ENCODE measurements at places on chromosomes 5 and 9. TPM values are rescaled to one million over a fixed set of nuclear protein-coding genes. Genes with fewer than 3 reads are reported as not detected.

MYMK gene
- polyA plus RNA-seq: not detected

SRA1 gene
- polyA plus RNA-seq: 22.3 TPM

C5 gene
- polyA plus RNA-seq: 17.1 TPM

- no peak for DNase-seq
Observed at GRCh38 chr9:118829334-118829733, 539.9 kb downstream of the BRINP1 start.

- no peak for DNase-seq
Observed at GRCh38 chr5:120255214-120255613, 208.9 kb upstream of the PRR16 start.

DNA sequence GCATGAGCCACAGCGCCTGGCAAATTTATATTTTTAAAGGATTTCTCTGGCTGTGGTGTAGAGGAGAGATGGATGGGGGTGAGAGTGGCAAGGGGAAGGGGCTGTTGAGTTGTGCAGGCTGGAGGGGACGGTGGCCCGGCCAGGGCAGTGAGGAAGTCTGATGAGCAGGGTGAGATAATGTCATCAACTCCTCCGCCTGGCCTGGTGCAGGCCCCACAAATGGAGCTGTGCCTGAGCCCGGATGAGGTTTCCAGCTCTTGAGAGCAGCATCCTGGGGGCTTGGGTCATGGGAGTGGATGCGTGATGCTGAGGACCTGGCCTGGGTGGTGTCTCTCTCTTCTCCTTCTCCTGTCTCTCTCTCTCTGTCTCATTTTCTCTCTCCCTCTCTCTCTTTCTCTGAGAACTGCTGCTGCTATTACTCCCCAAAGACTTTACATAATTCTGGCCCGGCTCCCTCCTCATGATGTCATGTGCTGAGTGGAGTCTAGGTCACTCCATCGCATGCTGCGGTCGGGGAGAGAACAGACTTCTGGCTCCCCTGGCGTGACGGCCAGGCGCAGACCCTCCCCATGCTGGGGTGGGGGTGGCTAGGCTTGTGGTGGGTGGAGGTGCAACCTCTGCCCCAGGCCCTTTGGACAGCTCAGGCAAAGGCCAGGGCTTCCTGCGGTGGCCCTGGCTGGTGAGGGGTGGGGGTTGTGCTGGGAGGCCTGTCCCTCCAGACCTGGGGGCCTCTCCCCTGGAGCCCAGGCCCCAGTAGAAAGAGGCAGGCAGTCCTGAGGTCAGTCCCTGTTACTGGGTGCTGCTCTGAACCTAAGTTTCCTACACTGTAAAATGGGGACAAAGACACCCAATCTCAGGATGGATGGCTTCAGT, 26.4 kb downstream of the FGF18 start:
- no peak for DNase-seq

DNA sequence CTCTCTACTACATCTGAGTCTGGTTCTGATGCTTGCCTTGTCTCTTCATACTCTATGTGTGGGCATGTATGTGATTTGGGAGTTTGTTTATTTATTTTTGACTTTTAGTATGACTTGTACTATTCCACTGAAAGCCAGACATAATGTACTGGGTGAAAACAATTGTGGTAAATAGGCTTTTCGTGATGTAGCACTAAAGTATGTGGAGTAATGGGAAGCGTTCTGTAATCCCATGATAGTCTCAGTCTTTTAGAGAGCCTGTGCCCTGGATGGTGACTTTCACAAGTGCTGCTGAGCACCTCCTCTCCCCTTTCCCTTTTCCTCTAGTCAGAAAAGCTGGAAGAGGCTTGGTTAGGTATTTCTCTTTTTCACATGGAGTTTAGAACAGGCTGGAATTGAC, 85.8 kb upstream of the S1PR3 start:
- no peak for DNase-seq

DNA sequence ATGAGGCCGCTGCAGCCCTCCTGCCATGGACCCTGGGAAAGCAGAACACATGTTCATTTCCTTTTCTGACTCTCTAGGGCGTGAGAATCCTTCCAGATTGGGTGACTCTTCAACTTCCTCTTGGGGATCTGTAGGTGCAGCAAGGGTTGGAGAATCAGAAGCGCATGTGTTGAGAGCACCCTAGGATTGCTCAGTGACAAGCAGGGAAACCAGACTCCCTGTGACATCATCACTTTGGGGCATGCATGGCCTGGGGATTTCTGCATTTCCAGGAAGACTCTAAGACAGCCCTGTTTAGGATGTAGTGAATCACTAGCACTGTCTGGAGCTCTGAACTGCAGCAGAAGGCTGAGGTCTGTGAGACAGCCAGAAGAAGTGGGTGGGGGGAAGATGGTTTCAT, 15.1 kb upstream of the LCP2 start:
- no peak for DNase-seq
